ENCODE measurements at places on chromosomes 2 and 18. TPM values are rescaled to one million over a fixed set of nuclear protein-coding genes. Genes with fewer than 3 reads are reported as not detected.
A peak's percentile ranks its signal among the peaks of the same experiment; 100 is the strongest.

GRCh38 chr2:109031476-109032228, 42.6 kb upstream of the EDAR start:
- peaks cover 27% of the 10 kb centered on the region for H3K4me1 ChIP-seq
- peak; percentile 38 for DNase-seq
- peaks cover 6% of the 10 kb centered on the region for H3K36me3 ChIP-seq
- H3K27ac ChIP-seq, result peak overlapping the region; percentile 89

- no peak overlapping the region for H3K4me3 ChIP-seq
- H3K27ac ChIP-seq, result no peak overlapping the region
- no peaks in the 10 kb centered on the region for H3K27me3 ChIP-seq
These were observed 203.8 kb upstream of the CDH7 start for GRCh38 chr18:65547046-65547445.

GRCh38 chr2:53911434-53912189, 51.8 kb upstream of the GPR75 start:
- peaks cover 37% of the 10 kb centered on the region for H3K36me3 ChIP-seq
- H3K27me3 ChIP-seq, result no peaks in the 10 kb centered on the region
- no peak overlapping the region for H3K27ac ChIP-seq
- peaks cover 22% of the 10 kb centered on the region for H3K4me1 ChIP-seq
- no peak overlapping the region for H3K4me3 ChIP-seq
- DNase-seq, result no peak

GRCh38 chr2:240359695-240360094, 75.8 kb upstream of the GPC1 start:
- no peaks in the 10 kb centered on the region for H3K4me1 ChIP-seq
- H3K36me3 ChIP-seq, result no peaks in the 10 kb centered on the region
- H3K27ac ChIP-seq, result no peak overlapping the region
- no peak overlapping the region for H3K4me3 ChIP-seq

DNA sequence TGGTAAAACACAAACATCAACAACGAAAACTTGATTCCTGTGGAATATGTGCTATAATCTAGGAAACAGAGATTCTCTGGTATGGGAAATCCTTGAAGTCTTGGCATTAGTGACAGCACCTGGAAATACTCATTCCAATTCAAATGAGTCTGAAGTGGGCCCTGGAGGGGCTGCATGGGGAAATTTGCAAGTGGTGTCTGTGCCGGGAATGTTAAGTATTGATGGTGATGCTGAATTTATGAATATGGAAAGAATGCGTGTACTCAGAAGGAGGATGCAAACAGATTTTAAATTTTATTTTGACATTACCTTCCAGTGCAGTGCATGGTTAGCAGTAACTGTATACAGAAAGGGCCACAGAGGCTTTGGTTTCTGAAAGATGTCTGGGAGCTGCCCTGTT, 37.2 kb downstream of the PTPRM start:
- no peaks in the 10 kb centered on the region for H3K27me3 ChIP-seq
- no peaks in the 10 kb centered on the region for H3K36me3 ChIP-seq
- no peaks in the 10 kb centered on the region for H3K4me1 ChIP-seq
- H3K4me3 ChIP-seq, result no peak overlapping the region
- H3K27ac ChIP-seq, result no peak overlapping the region

DNA sequence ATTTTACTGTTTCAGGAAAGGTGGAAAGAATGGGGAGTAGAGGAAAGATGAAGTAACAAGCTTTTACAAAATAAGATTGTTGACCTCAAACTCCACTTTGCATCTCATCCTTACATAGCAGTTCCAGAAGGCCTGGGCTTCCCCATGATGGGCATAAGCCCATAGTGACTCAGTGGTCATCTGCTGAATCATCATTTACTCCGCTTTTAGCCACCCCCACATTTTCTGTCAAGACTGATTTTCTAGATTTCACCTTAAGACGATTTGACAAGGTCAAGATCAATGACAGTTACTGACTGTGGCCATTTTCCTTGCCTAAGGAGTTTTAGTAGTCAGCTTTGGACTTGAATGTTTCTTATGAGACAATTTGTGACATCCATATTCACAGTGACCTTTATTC, 49.4 kb downstream of the PLEKHM3 start:
- H3K4me1 ChIP-seq, result peaks cover 3% of the 10 kb centered on the region
- DNase-seq, result no peak
- H3K4me3 ChIP-seq, result no peak overlapping the region
- H3K36me3 ChIP-seq, result peaks cover 2% of the 10 kb centered on the region
- H3K27ac ChIP-seq, result no peak overlapping the region

DNA sequence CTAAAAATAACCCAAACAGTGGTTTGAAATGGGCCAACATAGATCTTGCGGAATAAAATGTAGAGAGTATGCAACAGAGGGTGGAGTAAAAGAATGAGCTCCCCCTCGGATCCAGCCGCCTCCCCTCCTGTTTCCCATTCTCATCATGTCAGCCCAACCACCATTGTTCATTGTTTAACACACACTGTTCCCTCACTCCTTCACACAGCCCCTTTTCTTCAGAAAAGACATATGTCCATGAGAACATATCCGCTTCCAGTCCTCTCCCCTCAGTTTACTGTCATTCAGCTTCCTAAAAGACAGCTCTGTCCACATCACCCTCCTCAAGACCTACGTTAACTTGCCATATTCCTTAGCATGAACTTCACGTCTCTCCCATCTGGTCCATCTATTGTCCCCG, 62.9 kb upstream of the SERTAD2 start:
- peaks cover 21% of the 10 kb centered on the region for H3K4me1 ChIP-seq
- no peak for DNase-seq
- peaks cover 3% of the 10 kb centered on the region for H3K36me3 ChIP-seq
- no peak overlapping the region for H3K4me3 ChIP-seq
- no peaks in the 10 kb centered on the region for H3K27me3 ChIP-seq

DNA sequence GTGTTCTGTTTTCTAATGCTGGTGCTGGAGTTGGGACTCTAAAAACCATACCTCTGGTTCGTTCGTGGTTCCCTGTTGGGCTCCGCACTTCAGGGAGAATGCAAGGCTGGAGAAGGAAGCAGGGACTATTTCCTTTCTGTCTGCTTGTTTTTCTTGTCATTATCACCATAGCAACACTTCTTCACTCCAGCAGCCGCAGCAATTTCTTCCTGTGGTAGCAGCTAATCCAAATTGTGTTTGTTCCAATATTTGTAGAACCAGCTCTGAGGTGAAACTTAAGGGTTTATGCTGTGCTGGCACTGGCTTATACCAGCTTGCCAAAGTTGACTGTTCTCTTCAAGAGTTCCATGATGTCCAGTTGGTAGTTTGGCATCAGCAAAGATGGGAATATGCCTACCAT, 301.4 kb upstream of the SYT4 start:
- no peak for DNase-seq
- peaks cover 3% of the 10 kb centered on the region for H3K27me3 ChIP-seq
- H3K36me3 ChIP-seq, result no peaks in the 10 kb centered on the region
- H3K4me1 ChIP-seq, result no peaks in the 10 kb centered on the region
- H3K27ac ChIP-seq, result no peak overlapping the region
- no peak overlapping the region for H3K4me3 ChIP-seq

DNA sequence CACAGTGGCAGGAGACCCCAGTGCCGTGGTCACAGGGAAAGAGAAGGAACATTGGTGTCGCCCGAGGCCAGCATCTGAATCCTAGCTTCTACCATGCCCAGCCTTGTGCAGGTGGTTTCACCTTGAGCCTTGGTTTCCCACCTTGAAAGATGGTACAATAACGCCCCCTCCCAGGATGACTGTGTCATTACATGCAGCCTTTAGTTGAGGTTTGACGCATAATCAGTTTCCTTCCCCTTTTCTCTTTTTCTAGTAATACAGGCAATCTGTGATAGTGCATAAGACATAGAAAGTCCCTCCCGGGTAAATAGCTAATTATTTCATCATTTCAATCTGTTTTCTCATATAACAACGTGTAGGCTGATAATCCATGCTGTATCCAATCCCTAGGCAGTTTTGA, 29.8 kb upstream of the ZNF407 start:
- no peaks in the 10 kb centered on the region for H3K36me3 ChIP-seq
- H3K27me3 ChIP-seq, result peaks cover 14% of the 10 kb centered on the region
- H3K27ac ChIP-seq, result no peak overlapping the region

DNA sequence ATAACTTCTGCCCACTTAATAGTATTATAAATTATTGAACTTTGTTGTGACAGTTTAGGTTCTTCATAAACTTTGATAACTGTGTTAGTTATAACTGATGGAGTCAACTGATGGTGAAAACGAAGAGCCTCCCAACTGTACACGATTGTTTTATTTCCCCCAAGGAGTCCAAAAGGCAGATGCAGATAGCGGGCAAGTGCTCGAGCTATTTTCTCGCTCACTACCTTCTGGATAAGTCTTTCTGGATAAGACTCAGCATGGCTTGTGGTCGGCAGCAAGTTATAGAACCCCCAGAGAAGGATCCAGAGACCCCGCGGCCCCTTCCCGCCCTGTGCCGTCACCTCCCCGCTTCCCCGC, 517 bp downstream of the GCFC2 start:
- peaks cover 2% of the 10 kb centered on the region for H3K27me3 ChIP-seq
- no peak for DNase-seq
- peak overlapping the region; percentile 92 for H3K4me3 ChIP-seq
- peaks cover 42% of the 10 kb centered on the region for H3K4me1 ChIP-seq
- H3K36me3 ChIP-seq, result peaks cover 10% of the 10 kb centered on the region

DNA sequence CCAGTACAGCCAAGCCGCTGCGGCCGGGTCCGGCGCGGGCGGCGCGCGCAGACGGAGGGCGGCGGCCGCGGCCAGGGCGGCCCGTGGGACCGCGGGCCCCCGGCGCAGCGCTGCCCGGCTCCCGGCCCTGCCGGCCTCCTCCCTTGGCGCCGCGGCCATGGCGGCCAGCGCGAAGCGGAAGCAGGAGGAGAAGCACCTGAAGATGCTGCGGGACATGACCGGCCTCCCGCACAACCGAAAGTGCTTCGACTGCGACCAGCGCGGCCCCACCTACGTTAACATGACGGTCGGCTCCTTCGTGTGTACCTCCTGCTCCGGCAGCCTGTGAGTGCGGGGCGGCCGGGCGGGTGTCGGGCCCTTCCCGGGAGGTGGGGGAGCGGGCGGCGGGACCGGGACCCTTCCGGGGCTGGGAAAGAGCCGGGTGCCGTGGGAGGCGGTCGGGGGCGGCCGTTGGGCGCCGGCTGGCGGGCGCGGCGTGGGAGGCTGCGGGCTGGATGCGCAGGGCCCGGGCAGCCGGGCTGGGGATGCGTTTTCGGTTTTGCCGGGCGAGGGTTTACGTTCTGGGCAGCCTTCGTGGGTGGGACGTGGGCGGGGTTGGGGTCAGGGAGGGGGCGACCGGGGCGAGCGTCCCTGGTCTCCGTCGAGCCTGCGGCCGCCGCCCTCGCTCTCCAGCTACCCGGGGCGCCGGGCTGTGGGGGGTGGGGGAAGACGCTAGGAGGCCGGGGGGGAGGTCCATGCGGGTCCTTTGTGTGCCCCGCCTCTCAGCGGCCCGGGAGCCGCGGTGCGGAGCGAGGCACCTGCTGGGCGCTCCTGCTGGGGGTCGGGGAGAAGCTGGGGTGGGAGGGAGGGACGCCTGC, 537 bp downstream of the AGFG1 start:
- no peaks in the 10 kb centered on the region for H3K27me3 ChIP-seq
- peak overlapping the region; percentile 88 for H3K4me3 ChIP-seq
- no peak overlapping the region for H3K27ac ChIP-seq
- peak; percentile 50 for DNase-seq
- H3K36me3 ChIP-seq, result peaks cover 11% of the 10 kb centered on the region

GRCh38 chr18:8942909-8943545, 159.5 kb upstream of the NDUFV2 start:
- no peak overlapping the region for H3K27ac ChIP-seq
- H3K36me3 ChIP-seq, result no peaks in the 10 kb centered on the region
- H3K4me3 ChIP-seq, result no peak overlapping the region
- H3K27me3 ChIP-seq, result no peaks in the 10 kb centered on the region

DNA sequence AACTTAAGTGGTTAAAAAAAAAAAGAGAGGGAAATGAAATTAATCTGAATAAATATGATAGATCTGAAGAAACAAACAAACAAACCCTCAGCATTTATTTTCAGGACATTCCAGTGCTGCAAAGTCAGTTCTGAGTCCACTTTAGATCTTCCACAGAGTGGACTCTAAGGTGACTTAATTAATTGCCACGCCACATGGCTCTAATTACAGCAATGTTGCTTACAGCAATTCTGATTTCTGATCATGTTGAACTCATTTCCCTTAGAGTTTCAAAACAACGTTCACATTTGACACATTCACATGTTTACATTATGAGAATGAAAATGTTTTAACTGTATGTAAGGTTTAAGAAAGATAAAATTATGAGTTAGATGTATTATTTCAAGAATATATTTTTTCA, 38.6 kb upstream of the RASGRP3 start:
- no peaks in the 10 kb centered on the region for H3K4me1 ChIP-seq
- peaks cover 17% of the 10 kb centered on the region for H3K27me3 ChIP-seq
- no peak overlapping the region for H3K4me3 ChIP-seq
- no peak overlapping the region for H3K27ac ChIP-seq

GRCh38 chr2:32680942-32681341, 53.1 kb downstream of the TTC27 start:
- H3K4me1 ChIP-seq, result no peaks in the 10 kb centered on the region
- H3K27ac ChIP-seq, result no peak overlapping the region
- H3K4me3 ChIP-seq, result no peak overlapping the region

DNA sequence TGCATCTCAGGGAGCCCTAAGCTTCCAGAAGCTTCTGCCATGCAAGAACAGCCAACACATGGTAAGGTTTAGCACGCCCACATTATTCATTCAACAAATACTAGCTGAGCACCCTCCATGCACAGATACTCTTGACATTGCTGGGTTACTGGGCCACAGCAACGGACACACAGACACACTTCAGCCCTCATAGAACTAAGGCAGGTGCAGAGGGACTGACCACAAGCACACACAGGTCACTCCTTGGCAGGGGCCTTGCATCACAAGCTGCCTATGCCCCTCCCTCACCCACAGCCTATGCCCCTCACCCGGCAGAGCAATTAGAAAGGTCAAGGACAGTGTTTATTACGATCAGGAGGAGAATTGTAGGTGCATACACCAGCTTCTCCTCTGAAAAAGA, 15.8 kb downstream of the SLC14A2 start:
- no peak for DNase-seq
- no peak overlapping the region for H3K4me3 ChIP-seq
- no peaks in the 10 kb centered on the region for H3K4me1 ChIP-seq
- no peaks in the 10 kb centered on the region for H3K36me3 ChIP-seq
- H3K27me3 ChIP-seq, result peaks cover 12% of the 10 kb centered on the region

DNA sequence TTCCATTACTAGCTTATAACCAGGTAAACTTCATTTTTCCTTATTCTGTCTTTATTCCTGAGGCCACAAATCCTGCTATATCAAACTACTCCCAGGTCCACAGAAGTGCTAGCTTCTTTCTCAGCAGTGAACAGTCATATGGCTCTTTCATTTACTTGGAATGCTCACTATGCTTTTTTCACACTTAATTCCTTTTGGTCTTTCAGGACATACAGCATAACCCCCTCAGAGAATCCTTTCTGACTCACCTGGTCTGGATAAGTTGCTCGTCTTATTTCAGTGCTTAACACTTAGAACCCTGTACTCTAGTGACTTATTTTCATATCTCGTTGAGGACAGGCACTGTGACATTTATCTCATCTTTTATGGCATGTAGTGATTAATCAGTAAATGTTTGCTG, 325.0 kb upstream of the UBE2E3 start:
- H3K27ac ChIP-seq, result no peak overlapping the region
- H3K36me3 ChIP-seq, result no peaks in the 10 kb centered on the region
- H3K4me3 ChIP-seq, result no peak overlapping the region
- H3K4me1 ChIP-seq, result no peaks in the 10 kb centered on the region
- DNase-seq, result no peak
- H3K27me3 ChIP-seq, result peaks cover 8% of the 10 kb centered on the region

The PROC gene
- 0.29 TPM for total RNA-seq

The EFEMP1 gene
- total RNA-seq, result not detected

The DNER gene
- total RNA-seq, result not detected

The PSMA8 gene
- total RNA-seq, result 0.44 TPM

The OTOS gene
- not detected for total RNA-seq

The ACTG2 gene
- total RNA-seq, result 0.26 TPM

The LBX2 gene
- 1.1 TPM for total RNA-seq
